ENCODE measurements at places on chromosomes 1 and 21.

GRCh38 chr1:2459757-2460156 lies 16.3 kb upstream of the PLCH2 start:
- no peak for DNase-seq

GRCh38 chr1:205066141-205066818 lies 18.0 kb downstream of the TMEM81 start:
- DNase-seq, result no peak

DNA sequence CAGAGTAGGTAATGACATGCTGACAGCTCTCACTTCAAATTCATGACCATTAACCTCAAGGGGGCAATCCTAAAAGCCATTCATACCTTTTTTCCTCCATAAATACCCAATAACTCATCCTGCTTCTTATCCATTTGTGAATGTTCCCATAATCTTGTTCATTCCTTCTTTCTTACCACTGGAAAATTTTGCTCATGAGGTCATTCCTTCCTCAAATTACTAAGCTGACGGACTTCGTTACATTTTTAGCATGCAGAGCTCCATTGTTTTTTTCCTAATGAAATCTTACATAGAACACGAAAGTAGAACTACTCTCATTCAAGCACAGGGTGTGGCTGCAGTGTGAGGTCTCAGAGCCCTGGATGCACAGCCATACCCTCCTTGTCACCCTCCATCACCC lies 276.5 kb upstream of the DPYD start:
- DNase-seq, result no peak

DNA sequence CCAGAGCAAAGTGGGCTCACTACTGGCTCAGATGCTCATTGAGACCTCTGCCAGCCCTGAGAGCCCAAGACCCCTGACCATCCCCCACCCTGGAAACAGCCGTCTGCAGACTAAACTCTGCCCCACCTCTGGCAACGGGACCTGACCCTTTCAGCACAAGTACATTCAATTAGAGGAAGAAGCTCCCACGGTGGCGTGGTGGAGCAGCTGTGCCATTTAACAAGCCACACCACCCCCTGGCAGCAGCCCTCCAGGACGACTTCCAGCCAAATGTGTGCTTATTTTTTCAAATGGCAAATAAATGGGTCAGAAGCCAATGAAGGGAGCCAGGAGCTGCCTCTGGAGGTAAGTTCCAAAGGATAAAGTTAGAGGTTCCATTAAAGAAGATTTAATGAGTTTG lies 226.7 kb downstream of the NPHP4 start:
- DNase-seq, result no peak

DNA sequence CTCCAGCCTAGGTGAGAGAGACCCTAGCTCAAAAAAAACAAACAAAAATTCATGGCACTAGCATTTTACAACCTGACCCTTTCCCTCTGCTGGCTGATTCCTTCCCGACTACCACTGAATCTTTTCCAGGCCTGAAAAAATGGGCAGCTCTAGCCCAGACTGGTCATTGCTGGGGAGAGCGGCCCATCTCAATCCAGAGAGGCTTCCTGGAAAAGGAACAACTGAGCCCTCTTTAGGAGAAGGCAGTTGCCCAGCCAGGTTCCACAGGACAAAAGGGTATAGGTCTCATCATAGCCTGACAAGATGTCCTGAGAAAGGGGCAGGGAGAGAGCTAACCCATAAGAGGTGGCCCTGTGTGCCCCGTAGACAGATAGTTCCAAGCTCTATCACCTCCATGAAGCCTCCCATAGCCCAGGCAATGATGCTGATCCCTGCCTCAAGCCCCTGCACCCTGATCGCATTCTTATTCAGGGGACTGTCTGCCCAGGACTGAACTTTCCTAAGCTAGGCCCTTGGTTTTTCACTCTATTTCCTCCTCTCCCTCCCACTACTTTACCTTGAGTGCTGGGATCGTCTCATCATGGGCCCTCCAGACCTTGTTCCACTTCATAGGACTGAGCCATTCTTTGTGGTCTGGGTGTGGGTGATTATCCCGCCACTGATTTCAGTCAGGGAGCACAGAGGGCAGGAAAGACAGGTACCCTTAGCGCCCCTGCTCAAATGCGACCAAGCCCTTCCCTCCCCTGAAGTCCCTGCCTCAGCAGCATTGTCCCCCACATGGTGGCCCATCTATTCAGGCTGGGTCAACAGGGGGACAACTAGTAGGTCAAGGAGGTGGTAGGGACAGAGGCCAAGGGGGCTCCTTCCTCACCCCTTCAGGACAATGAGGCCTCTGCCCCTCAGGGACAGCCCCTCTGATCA lies 18.2 kb downstream of the RHBG start:
- no peak for DNase-seq

GRCh38 chr1:117044217-117044616 lies 15.9 kb upstream of the TTF2 start:
- DNase-seq, result no peak

- DNase-seq, result no peak
These were observed 251.0 kb downstream of the TTLL7 start for GRCh38 chr1:83747853-83748482.

GRCh38 chr1:99646868-99647267 lies 955 bp downstream of the PALMD start:
- DNase-seq, result no peak

- no peak for DNase-seq
These were observed 11.7 kb downstream of the LUZP1 start for GRCh38 chr1:23156940-23157339.

DNA sequence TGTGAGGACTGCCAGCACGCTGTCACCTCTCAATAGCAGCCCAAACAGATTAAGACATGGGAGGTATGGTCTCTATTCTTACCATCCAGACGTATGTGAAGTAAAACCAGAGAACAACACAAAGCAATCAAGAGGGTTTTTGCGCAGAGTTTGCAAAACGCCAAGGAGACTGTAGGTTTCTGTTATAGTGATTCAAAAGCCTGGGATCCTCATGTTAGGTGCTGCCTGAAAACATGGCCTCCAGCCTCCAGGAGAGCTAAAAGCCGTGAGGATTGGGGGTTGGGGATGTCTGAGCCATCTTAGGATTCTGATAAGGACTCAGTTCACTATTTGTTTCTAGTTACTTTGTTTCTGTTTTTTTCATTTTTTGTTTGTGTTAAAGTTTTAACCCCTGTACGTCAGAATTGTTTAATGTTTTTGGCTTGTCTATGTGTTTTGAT lies 4.2 kb upstream of the CCT8 start:
- DNase-seq, result peak; percentile 31

DNA sequence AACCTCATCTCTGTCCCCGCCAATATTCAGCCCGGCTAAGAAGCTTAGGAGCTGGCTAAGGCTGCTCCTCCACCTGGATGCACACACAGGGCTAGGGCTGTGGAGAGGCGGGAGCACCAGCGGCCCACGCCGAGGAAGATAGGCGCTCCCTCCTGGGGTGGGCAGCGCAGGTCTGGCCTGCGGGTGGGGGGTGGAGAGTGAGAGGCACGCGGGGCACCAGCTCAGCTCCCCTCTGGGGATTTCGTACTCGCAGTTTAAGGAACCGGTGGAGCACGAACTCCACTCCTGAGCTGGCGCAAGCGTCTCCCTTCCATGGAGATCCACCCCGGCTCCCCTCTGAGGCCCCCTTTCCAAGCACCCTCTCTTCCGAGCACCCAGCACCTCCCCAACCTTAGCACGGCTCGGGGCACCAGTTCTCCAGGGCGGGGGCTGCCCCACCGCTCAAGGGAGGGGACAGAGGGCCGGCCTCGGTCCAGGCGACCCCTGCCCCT lies 433 bp upstream of the KAZN start:
- no peak for DNase-seq

GRCh38 chr1:42176902-42177519 lies 12.5 kb upstream of the GUCA2A start:
- DNase-seq, result no peak

- DNase-seq, result no peak
These were observed 424.8 kb upstream of the ADGRL4 start for GRCh38 chr1:79431340-79431739.

DNA sequence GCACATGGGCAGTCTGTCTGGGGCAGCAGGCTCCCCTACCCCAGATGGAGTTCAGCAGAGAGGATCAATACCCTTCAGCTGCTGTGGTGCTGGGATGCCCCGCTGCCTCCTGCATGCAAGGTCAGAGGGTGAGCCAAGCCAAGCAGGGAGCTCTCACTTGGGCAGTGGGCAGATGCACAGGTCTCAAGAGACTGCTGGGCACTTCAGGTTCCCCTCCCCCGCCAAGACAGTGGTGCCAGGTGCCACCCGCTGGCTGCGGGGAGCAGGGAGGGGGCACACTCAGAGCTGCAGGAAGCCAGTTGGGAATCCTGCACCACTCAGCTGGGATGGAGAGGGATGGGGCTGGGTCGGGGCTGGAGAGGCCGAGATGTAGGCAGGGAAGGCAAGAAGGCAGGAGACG lies 15.8 kb upstream of the EVA1B start:
- DNase-seq, result no peak

DNA sequence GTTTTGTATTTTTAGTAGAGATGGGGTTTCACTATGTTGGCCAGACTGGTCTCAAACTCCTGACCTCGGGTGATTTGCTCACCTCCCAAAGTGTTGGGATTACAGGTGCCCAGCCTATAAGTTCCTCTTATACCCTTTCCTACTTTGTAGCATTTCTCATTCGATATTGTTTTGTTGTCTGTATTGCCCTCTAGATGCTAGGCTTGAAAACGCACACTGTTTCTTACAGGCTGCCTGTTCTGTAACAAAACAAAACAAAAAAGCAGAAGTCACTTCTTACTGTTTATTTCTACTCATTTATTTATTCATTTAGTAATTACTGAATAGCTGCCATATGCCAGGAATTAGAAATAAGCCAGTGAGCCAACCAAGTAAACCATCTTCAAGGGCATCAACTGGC lies 136.9 kb upstream of the BMP8A start:
- DNase-seq, result no peak

DNA sequence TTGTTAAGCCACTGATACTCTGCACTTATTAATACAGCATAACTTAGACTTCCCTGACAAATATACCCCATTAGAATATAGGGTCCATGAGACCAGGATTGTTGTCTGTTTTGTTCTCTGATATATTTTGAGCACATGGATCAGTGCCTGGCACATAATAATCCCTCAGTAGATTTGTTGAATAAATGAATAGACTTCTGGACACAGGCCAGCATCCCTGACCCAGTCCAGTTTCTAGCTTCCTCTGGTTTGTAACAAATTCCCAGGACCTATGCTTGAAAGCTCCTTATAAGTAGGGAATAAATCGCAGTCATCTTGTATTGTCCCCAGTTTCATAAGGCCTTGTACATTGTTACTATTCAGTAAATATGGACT lies 58.2 kb upstream of the GADD45A start:
- DNase-seq, result no peak

DNA sequence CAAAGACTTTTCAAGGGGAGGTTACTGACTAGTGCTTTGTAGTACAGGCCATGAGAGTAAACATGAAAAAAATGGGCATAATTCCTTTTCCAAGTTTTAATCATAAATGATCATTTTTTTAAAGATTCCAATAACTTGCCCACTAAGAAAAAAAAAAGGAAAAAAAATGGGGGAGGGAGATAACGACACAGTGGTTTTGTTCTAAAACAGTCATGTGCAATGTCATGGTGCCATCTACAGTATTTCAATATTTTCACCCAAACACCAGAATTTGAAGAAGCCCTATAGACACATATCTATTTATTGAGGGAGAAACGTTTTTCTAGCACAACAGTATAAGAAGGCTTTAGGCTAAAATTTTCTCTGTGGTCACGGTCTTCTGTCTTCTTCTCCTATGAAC lies 250.2 kb downstream of the LTN1 start:
- no peak for DNase-seq

DNA sequence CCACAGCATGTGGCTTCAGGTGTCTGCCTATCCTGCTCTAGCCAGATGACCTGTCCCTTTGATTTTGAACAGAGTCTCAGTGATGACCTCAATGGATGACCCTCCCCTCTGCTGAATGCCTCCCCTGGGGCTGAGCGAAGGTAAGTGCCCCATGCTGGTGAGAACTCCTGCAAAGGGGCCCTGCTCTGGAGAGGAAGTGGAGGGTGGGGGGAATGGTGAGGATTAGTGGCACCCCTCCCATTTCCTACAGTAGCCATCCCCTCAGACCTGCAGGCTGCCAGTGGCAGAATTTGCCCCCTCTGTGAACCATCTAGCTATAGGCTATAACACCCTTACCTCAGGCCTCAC lies 3.7 kb upstream of the PMVK start:
- DNase-seq, result no peak

DNA sequence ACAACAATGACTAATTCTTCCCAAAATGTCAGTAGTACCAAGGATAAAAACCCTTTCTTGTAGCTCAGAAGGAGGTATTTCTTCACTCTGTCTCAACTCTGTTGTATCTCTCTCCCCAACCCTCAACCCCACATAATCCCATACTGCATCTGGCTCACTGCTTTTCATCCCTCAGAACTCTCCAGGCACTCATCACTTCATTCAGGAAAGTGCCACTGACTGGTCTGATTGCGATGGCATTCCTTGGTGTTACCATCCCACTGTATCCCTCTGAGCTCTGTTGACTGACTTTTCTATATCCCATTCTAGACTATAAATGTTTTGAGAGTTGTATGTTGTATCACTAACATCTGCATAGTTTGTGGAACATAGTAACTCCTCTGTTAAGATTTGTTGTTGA lies 483.5 kb upstream of the ADGRL2 start:
- no peak for DNase-seq

GRCh38 chr1:31564606-31564989 lies 11.7 kb upstream of the TINAGL1 start:
- no peak for DNase-seq

- DNase-seq, result no peak
These were observed 6.3 kb downstream of the ARID1A start for GRCh38 chr1:26701995-26702679.

GRCh38 chr1:210332233-210332632 lies 3.5 kb downstream of the HHAT start:
- no peak for DNase-seq

- no peak for DNase-seq
These were observed 40.0 kb downstream of the ZSCAN20 start for GRCh38 chr1:33512226-33513011.

DNA sequence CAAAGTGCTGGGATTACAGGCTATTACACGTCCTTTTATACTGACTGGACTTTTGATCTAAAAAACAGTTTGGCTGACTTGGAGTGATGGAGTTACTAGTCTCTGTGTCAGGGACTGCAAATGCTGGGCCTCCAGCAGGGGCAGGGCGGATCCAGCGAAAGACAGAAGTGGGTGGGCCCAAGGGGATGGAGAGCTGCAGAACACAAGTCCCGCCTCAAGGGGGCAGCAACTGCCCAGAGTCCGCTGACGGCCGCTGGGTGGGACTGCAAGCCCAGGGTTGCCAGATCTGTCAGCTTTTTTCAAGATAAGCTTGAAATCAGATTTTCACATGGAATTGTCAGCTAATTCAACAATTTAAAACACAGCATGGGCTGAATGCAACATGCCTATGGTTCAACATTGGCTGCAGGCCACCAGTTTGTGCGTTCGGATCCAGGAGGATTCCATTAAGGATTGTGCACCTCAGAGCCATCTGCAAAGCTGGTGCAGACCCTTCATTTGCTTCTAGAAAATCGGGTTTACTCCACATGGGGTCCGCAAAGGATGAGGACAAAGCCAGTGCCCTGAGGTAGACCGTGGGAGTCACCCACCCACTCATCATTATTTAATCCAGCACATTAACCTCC lies 10.7 kb downstream of the STMN1 start:
- DNase-seq, result peak; percentile 89

- peak; percentile 79 for DNase-seq
These were observed 1.1 kb downstream of the GABPA start for GRCh38 chr21:25735646-25736597.
